Fibroblast of skin of left biceps (primary cell): ENCODE measurements at places on chromosomes 7 and 10.

- peak; percentile 24 for DNase-seq
These were observed 82.2 kb downstream of the PIK3CG start for GRCh38 chr7:106947244-106947728.

DNA sequence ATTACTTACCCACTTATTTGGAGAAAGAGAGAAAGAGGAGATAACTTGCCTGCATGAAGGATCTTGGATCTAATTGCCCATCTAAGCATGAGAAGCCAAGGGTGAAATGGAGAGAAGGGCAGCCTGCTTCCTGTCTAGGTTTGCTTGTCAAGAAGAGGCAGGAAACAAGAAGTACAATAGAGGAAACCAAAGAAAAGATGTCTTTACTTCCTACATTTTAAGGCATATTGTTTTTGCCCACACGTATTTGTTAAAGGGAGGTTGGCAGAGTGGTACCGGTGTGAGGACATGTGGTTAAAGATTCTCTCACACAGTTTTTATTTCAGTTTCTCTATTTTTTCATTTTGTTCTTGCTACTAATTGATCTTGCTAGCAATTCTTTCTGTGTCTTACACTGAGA is 6.0 kb upstream of the TAS2R38 start:
- no peak for DNase-seq

GRCh38 chr10:123926401-123927264 is 35.0 kb upstream of the CPXM2 start:
- DNase-seq: no peak

- no peak for DNase-seq
These were observed 386.5 kb upstream of the AUTS2 start for GRCh38 chr7:69211739-69212138.

DNA sequence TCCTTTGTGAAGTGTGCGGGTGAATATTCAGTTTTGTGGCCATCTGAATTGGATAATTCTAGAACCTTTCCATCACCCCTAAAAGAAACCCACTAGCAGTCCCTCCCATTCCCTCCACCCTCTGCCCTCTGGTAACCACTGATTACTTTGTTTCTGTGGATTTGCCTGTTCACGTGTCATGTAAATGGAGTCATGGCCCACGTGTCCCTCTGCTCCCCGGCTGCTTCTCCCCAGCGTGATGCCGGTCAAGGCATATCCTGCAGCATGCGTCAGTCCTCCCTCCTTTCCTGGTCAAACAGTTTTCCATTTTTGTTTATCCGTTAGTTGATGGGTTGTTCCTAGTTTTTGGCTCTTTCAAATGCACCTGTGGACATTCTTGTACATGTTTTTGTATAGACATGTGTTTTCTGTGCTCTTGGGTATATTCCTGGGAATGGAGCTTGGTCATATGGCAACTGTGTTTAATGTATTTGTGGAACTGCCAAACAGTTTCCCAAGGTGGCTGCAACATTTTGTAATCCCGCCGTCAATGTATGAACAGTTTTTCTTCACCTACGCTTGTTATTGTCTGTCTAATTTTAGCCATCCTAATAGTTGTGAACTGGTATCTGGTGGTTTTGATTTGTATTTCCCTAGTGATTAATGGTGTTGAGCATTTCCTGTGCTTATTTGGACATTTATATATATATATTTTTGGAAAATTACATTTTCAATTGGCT is 22.4 kb downstream of the PPP2R2D start:
- DNase-seq: no peak

- no peak for DNase-seq
These were observed 256.5 kb upstream of the PPP2R2D start for GRCh38 chr10:131644289-131644688.

DNA sequence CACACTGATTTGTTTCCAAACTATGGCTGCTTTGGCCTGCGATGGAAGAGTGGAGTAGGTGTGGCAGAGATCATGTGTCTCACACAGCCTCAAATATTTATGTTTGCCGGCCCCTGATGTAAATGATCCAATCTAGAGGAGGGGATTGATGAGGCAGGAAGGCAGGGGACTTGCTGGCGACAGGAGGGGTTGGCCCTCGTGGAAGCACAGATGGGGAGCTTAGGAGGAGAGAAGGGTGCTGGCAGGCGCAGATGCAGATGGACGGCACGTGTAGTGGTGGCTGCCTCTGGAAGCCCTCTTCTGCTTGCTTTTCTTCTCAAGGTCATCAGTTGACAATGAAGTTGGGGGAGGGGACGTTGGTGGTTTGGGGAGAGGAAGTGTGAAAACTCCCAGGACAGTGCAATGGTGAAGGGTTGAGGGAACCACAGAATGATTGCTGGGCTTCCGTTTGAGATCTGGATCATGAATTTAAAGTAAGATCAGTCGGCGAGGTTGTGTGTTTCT is 15.4 kb downstream of the COL13A1 start:
- DNase-seq: no peak

GRCh38 chr10:104052431-104052830 is 33.2 kb downstream of the COL17A1 start:
- no peak for DNase-seq

DNA sequence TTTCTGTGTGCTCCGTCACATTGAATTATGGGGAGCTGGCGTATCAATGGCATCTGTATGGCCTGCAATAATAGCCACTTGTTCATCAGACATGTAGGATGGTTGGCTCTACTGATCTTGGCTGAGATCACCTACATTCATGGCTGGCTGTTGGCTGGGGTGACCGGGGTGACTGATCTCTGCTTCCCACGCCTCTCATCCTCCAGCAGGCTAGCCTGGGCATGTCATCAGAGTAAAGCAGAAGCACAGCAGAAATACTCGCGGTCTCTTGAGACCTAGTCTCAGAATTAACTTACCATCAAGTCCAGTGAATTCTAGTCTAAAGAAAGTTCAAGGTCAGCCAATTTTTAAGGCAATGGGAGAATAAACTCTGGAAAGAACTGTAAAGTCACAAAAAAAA is 257.7 kb upstream of the GLI3 start:
- DNase-seq: no peak

- DNase-seq: no peak
These were observed 51.4 kb downstream of the ITGB1 start for GRCh38 chr10:32906595-32906994.

DNA sequence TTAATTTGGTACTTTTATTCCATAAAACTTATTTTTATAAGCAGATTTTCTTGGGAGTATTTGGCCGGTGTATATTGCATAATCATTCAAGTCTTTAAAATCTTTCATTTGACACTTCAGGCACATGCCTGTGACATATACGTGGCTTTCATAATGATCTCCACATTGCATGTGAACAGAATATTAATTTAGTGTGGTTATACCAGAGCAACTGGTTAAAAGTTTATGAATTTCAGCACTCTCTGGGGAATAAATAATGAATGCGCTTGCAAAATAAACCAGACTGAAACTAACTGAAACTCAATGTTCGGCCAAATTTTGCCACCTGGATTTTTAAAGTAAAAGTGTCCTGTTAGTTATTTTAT is 242.3 kb downstream of the GLI3 start:
- DNase-seq: peak; percentile 93

- DNase-seq: no peak
These were observed 985 bp upstream of the ETV1 start for GRCh38 chr7:13990319-13990983.

- no peak for DNase-seq
These were observed 184.6 kb downstream of the SNX10 start for GRCh38 chr7:26476271-26476670.

DNA sequence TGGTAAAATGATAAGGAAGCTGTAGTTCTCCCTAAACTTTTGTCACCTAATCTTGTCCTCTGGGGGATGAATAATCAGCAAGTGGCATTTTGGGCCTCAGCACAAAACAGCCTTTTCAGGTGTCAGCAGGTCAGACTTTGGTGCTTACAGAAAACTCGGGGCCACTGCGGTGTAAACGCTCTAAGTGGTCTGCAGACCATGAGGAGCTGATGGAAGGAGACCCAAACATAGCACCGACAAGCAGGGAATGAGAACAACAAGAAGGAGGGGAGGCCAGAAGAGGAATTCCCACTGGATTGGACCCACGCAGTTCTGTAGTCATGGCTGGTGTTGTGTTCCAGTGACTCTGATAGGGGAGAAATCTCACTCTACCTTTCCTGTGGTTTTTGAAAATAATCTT is 45.4 kb downstream of the RAMP3 start:
- no peak for DNase-seq

DNA sequence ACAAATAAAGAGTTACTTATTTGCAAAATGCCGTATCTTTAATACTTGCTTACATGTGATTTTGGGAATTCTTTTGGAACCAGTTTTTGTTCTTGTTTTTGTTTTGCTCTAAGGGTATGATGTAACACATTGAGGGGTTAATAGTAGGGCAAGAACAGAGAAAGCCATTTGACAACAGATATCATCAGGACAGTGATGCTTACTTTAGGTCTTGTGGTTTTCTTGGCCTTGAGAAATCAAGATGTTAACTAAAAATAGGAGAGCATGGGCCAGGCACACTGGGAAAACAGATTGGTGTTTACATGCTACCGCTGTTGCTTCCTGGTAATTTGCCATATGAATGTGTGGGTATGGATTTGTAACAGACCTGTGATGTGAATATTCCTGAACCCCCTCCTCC is 3.7 kb downstream of the SAMD8 start:
- no peak for DNase-seq

DNA sequence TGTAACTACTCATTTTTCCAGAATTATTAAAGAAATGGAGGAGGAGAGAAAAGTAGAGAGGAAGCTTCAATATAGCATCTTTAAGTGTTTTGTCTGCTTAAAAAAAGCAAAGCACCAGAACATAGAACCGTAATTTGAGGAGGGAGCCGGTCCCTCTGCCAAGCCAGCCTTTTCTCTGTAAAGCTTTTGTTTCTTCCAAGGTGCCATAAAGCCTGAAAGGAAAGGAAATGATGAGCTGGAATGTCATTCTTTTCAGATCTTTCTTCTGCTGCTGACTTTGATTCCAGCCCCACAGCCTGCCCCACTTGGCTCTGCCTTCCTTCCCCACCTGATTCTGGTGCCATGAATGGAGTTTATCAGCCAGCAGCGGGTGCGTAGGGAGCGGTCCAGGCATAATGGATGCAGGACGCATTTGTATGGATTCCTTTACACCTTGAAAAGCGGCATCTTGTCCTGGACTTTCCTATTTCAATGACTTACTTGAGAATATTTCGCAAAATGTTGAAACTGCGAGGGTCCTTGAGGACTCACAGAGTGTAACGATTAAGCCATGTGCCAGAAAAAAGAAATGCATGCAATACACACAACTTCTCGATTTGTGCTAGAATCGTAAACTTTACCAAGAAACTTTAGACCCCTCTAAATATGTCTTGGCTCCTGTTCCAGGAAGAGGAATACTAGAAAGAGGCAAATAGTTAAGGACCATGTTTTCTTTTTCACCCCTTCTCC is 569.5 kb upstream of the MGMT start:
- DNase-seq: no peak

DNA sequence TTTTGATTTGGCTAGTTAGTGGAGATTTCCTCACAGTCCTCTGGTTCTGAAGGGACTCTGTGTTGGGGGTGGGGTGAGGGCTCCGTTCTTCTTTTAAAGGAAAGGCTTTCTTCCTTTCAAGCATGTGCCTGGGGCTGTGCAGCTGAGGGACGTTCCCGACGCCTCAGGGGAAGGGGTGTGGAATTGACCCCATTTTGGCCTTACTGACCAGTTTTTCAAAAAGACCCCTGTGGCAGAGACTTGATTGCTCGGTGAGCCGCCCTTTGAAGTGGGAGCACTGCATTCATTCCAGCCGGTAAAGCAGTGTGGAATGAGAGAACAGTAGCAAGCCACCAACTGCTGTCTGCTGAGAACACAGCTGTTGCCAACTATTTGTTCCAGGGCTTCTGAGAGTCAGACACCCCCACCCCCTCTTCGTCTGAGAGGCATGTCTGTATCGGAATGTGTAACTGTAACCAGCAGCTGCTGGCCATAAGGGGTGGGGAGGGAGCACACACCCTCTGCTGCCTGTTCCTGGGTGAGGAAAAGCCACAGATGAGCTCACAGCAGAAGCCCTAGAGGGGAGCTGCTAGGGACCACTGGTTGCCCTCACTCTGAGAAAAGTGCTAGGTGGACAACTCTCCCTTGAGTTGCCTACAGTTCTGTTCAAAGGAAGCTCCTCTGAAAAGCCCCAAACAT is 33.2 kb downstream of the WBP1L start:
- peak; percentile 93 for DNase-seq

DNA sequence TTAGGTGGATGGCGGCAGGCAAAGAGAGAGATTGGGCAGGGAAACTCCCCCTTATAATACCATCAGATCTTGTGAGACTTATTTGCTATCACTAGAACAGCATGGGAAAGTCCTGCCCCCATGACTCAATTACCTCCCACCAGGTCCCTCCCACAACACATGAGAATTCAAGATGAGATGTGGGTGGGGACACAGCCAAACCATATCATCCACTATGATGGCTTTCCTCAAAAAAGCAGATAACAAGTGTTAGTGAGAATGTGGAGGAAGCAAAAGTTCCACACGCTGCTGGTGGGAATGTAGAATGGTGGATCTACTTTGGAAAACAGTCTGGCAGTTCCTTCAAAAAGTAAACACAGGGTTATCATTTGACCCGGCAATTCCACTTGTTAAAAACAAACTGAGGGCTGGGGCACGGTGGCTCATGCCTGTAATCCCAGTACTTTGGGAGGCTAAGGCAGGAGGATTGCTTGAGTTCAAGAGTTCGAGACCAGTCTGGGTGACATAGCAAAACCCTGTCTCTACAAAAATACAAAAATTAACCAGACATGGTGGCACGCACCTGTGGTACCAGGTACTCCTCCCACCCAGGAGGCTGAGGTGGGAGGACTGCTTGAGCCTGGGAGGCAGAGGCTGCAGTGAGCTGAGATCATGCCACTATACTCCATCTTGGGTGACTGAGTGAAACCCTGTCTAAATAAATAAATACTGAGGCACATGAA is 161.4 kb upstream of the EEPD1 start:
- DNase-seq: no peak

GRCh38 chr7:103140061-103140460 is 8.8 kb downstream of the NAPEPLD start:
- DNase-seq: no peak

DNA sequence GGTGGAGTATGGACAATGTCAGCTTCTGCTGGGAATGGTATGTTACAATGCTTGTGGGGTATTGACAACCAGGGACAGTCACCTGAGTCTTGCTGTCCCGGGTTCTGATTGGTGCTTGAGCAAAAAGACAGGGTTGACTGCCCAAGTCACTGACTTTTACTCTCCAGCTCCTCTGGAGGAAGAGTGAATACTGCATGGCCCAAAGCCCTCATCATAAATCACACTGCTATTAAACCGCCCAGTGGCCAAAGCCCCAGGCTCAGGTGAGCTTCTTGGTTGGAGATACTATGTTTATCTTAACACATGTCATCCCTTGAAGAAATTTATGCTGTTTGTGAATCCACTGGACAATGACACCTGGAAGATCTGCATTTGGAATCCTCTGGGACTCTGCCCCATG is 90.0 kb upstream of the IGFBP3 start:
- DNase-seq: no peak
